ENCODE measurements at places on chromosomes 1 and 21.

GRCh38 chr1:177793900-177794299, 176.0 kb downstream of the SEC16B start:
- DNase-seq, result no peak

DNA sequence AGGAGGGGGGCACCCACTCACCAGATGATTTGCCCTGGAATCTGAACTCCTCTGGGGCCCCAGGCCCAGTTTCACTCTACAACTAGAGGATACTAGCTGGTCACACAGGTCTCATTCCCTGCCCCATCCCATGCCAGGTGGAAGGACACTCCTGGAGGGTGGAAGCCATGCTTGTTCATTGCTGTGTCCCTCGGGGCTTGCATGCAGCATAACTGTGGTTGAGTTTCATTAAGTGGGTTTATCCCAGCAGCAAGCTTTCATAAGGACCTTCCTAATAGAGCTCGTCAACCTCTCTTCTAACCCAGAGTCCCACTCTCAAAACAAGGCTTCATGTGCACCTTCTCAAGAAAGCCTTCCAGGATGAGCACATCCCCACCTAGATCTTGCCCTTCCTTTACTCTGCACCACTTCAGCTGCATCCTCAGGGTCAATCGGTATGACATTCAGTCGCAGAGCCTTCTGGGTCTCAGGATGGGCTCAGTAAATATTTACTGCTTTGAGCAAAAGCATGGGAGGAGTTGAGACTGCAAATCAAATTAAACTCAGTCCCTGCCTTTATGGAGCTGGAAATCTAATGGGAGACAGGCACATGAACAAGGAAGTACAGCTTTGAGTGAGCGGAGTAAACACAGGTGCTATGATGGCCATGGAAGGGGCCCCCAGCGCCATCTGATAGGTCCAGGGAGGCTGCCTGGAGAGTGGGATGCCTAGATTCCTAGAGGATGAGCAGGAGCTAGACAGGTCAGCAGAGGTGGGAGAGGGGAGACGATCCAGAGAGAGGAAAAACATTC, 32.3 kb downstream of the LAMB3 start:
- no peak for DNase-seq

- no peak for DNase-seq
These were observed 14.4 kb downstream of the PRCC start for GRCh38 chr1:156781585-156782186.

DNA sequence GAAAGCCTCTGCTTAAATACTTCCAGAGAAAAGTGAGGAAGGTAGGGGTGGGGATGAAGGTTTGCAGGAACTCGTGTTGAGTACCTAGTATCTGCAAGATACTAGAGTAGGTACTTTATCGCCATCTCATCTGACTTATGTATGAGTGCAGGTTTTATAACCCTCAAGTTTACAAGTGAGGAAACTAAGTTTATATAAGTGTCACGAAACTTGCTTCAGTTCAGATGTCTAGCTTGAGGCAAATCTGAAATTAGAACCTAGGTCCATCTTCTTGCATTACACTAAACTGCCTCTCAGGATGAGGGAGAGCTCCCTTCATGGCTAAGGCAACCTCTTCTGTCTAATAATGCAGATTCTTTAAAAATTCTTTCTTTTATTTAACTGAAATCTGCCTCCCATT, 43.5 kb downstream of the NFIA start:
- no peak for DNase-seq

- no peak for DNase-seq
These were observed 138.4 kb upstream of the DSCAM start for GRCh38 chr21:40985370-40985769.

- DNase-seq, result no peak
These were observed 5.1 kb downstream of the PRXL2B start for GRCh38 chr1:2591581-2592261.
